Retina (tissue), 1 donor: ENCODE measurements at places on chromosomes 13 and 19.

DNA sequence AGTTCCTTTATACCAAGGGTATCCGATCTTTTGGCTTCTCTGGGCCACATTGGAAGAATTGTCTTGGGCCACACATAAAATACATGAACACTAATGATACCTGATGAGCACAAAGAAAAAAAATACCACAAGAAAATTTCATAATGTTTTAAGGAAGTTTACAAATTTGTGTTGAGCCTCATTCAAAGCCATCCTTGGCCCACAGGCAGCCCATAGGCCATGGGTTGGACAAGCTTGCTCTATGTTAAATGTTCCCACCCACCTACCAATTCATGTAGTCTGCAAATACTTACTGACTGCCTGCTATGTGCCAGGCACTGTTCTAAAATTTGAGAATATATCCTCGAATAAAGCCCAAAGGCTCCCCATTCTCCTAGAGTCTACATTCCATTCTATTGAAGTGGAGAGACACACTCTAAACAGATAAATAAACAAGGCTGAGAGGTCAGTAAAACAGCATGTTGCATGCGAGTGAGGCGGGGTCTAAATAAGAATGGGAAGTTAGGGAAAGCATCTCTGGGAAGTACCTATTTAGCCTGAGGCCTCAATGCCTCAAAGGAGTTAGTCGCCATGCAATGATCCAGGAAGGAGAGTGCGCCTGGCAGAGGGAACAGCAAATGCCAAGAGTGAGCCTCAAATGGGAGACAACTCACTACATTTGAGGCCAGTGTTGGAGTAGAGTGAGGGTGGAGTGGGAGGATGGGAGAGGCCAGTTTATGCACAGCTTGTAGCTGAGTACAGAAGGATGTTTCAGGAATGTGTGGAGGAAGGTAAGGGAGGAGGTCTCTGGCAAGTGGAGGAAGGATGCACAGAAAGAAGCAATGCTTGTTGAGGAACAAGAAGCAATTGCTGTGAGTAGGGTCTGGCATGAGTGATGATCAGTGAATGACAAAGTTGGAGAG is 52.5 kb upstream of the CLDN10 start:
- DNase-seq, result no peak

DNA sequence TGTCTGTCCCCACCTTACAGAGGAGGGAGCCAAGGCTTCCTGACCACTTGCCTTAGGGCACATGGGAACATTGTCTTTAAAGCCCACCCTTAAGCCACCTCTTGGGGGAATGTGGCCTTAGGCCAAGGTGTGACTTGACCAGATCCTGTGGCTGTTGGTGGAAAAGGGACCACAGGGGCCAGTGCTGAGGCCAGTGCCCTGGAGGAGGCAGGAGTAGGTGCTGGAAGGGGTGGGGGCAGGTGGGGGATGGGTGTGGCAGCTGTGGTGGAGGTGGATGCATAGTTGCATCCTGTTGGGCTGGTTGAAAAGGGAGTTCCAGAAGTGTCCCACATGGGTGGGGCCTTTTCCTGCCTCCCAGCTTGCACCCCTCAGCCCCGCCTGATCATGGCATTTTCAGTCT is 44.8 kb downstream of the DNM2 start:
- no peak for DNase-seq

- DNase-seq, result no peak
Measured at GRCh38 chr19:56113074-56113632, 7.9 kb downstream of the ZNF787 start.

- no peak for DNase-seq
Measured at GRCh38 chr13:28041031-28041461, 52.6 kb upstream of the URAD start.

- no peak for DNase-seq
Measured at GRCh38 chr13:34776390-34776981, 165.6 kb upstream of the NBEA start.

GRCh38 chr13:27927444-27928352 is 7.9 kb downstream of the PDX1 start:
- peak; percentile 53 for DNase-seq

DNA sequence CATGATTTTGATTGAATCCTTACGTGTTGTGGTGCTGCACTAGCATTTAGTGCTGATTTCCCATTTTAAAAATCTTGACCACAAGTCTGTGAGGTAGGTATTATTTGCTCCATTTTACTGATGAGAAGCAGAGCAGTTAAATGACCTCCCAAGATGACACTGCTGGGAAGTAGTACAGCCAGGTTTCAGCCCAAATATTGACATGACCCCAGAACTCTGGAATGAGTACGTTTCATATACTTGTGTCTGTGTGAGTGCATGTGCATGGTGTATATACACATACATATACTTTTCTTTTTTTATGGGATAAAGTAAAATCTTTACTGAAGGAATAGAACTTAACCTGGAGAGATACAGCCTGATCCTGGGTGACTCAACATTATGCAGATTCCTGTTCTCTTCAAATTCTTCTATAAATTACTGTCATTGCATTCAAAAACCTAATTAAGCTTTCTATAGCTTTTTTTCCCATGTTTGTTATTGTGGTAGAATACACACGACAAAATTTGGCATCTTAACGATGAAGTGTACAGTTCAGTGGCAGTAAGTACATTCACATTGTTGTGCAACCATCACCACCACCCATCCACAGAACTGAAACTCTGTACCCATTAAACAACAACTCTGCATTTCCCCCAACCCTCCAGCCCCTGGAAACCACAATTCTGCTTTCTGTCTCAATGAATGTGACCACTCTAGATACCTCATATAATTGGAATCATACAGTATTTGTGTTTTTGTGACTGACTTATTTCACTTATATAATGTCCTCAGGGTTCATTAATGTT is 311.9 kb downstream of the MTUS2 start:
- DNase-seq, result no peak

DNA sequence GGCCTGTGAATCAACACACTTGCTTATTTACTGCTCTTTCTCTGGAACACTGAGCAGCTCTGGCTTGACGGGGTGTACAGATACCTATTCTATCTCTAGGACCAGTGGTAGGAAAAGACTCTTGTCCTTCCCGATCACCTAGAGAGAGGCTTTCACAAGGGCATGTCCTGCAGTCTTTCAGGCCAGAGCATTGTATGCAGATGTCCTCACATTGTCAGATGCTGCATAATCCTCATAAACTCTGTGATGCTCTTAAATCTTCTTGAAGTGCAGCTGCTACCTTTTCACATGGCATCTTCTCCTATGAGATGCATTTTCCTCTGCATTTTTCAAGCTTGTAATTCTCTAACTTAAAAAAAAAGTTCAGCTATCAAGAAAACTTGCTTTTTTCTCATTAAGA is 369.4 kb downstream of the OLFM4 start:
- no peak for DNase-seq

DNA sequence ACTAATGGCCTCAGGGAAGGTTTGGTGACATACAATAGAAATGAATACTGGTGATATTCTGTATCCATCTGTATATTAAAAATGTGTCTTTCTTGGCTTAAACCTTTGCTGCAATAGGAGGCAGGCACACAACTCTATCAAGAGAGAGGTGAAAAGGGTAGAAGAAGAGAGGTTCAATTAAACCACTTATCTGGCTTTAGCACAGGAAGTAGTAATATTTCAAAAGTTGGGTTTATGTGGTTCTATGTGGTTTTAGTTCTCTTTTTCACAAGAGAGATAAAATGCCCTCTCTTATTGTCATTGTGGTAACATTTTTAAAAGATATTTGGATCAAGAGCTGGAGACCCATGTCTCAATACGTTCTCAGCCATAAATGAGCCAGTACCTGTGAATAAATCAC is 146.2 kb upstream of the FNDC3A start:
- no peak for DNase-seq

DNA sequence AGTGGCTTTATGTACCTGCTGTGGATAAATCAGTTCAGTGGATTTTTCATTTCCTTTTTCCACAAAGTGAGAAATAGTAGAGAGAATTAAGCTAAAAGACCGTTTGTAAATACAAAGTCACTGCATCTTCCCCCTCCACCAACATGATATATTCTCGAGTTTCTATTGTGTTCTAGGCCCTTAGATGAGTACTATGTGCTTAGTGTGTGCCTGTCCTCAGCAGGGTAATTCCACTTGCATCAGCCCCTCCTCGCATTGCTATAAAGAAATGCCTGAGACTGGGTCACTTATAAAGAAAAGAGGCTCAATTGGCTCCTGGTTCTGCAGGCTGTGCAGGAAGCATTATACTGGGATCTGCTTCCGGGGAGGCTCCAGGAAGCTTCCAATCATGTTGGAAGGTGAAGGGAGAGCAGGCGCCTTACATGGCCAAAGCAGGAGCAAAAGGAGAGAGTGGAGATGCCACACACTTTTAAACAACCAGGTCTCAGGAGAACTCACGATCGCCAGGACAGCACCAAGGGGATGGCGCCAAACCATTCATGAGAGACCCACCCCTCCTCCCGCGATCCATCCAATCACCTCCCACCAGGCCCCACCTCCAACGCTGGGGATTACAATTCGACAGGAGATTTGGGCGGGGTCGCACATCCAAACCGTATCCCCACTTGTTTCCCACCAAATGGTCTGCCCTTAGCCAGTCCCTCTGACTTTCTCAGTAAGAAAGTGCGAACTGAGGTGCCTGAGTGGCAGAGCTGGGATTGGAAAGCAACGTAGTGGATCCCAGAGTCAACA is 102.3 kb upstream of the ABCC4 start:
- DNase-seq, result peak; percentile 4

DNA sequence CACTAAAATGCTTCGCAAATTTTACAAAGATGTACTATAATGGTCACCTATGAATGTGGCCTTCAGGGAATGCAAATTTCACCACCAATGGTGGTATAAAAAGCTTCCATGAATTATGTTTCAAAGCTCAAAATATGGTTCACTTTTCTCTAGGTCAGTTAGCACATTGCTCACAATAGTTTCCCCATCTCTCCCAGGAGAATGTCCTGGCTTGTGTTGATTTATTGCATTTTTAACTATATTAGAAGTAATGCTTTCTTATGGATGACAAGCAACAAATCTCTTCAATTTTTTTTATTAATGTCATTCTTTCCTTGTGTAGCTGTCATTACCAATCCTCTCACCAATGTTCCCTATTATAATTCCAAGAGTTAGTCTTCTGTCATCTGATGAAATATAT is 621.2 kb downstream of the TBC1D4 start:
- DNase-seq, result no peak

GRCh38 chr13:83563499-83563898 is 318.8 kb downstream of the SLITRK1 start:
- no peak for DNase-seq

- peak; percentile 94 for DNase-seq
Measured at GRCh38 chr13:19957320-19958154, 990 bp upstream of the ZMYM2 start.

- no peak for DNase-seq
Measured at GRCh38 chr13:110605132-110605531, 10.2 kb upstream of the NAXD start.

- no peak for DNase-seq
Measured at GRCh38 chr13:99135591-99135990, 65.1 kb upstream of the UBAC2 start.

- peak; percentile 6 for DNase-seq
Measured at GRCh38 chr13:104875038-104875754, 1660.3 kb downstream of the EFNB2 start.

DNA sequence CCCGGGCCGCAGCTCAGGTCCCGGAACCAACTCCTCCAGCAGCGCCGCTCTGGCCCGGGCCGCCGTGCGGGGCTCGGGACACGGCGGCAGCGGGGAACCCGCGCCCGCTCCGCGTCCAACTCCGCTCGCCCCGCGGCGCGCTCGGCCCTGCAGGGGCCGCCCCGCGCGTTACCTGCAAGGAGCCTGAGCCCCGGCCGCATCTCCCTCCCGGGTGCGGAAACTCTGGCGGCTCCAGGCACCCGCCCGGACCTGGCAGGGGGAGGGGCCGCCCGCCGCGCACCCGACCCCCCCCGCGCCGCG is at the start of gene TMTC4:
TMTC4 (minus strand) TSS at position 224 of the 300 bp plus-strand sequence. CDS start 4,433 bp downstream, outside the sequence.
- no peak for DNase-seq

GRCh38 chr13:95924389-95924994 is 128.7 kb downstream of the UGGT2 start:
- DNase-seq, result no peak

DNA sequence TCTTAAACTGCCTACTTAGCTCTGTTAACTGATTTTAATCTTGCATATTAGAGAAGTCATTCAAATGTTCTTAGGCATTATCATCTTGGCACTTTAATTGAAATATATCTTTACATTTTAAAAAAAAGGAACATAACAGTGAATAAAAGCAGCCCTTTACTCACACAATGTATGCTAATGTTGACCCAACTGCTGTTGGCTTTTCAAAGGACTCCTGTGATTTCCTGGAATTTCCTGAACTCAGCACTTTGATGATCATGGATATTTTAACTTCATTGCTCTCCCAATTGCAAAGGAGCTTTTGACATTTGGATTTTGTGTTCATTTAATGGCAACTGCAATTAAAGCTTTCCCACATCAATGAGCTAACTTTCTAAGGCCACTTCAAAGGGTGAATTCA is 1230.3 kb downstream of the DIAPH3 start:
- DNase-seq, result no peak

- DNase-seq, result no peak
Measured at GRCh38 chr13:29830000-29830399, 20.4 kb downstream of the UBL3 start.

GRCh38 chr19:9645472-9645871 is 24.4 kb upstream of the ZNF561 start:
- no peak for DNase-seq

DNA sequence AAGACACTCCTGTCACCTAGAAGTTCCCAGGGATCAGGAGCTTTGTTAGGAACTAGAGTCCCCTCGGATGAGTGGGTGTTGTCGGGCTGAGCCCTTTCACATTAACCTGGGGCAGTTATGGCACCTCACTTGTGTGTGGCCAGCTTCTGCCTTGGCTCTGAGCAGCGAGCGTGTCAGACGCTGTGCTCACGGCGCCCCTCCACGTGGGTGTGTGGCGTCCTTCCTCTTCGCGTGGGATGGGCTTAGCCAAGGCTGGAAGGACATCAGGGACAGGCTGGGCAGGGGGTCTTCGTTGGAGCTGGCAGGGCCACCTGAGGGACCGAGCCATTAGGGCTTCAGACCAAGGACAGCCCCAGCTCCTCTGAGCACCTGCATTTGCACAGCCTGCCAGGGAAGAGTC is 23.4 kb downstream of the DOT1L start:
- DNase-seq, result no peak

DNA sequence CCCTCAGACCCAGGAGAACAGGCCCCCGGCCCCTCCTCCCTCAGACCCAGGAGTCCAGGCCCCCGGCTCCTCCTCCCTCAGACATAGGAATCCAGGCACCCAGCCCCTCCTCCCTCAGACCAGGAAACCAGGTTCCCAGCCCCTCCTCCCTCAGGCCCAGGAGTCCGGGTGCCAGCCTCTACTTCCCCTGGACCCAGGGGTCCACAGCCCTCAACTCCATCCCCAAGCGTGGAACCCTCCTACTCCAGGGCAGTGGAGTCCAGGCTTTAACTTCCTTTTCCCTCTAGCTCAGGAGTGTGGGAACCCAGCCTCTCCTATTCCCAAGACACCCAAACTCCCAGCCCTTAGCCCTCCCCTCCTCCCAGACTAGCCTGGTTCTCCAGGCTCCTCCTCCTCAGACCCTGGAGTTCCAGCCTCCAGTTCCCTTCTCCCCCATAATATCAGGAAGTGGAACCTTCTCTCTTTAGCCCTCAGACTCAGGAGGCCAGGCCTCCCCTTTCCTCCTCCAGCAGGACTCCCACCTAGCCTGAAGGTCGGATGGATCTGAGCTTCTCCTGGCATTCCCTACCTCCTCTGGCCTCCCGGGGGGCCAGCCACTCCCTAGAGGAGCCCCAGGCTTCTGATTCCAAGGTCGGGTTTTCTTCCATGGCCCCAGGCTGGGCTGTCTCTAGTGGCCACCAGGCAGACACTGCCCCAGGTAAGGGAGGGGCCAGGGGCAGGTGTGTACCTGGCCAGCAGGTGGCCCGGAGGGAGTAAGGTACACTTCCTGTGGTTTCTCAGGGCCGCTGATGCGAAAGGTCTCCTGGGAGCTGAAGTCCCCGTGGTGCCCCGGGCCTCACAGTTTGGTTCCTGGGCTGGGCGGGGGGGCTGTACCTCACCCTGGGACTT is at the start of gene TMC4:
TMC4 (minus strand) TSS at position 690 of the 888 bp plus-strand sequence; CDS start at position 647, 43 bp downstream.
- DNase-seq, result no peak
